ENCODE measurements at places on chromosomes 1 and 21. TPM values are rescaled to one million over a fixed set of nuclear protein-coding genes. Genes with fewer than 3 reads are reported as not detected.
A peak's percentile ranks its signal among the peaks of the same experiment; 100 is the strongest.

GRCh38 chr1:243686159-243686558, 163.9 kb downstream of the AKT3 start:
- H3K4me3 ChIP-seq = no peak overlapping the region
- H3K27me3 ChIP-seq = no peaks in the 10 kb centered on the region
- DNase-seq = no peak
- no peaks in the 10 kb centered on the region for H3K4me1 ChIP-seq
- H3K36me3 ChIP-seq = no peaks in the 10 kb centered on the region

GRCh38 chr1:244365809-244366208, 85.9 kb downstream of the ADSS2 start:
- no peaks in the 10 kb centered on the region for H3K4me1 ChIP-seq
- H3K27me3 ChIP-seq = no peaks in the 10 kb centered on the region
- no peaks in the 10 kb centered on the region for H3K36me3 ChIP-seq
- no peak overlapping the region for H3K27ac ChIP-seq

DCST1 gene
- 0.32 TPM for total RNA-seq

DNA sequence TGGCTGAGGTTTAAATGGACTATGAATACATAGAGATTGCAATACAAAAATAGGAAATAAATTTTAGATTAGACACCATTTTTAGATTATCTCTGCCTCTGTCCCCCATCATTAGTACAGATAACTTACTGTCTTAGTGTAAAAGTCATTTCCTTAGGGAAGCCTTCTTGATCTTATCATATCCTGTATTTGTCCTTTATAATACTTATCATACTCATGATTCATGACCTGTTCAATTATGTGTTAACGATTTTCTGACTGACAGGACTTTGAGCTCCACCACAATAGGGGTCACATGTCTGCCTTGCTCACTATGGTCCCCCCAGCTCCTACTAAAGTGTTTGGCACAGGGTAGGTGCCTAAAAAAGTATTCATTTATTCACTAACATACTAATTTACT, 14.6 kb downstream of the TEX38 start:
- no peaks in the 10 kb centered on the region for H3K4me1 ChIP-seq
- H3K27me3 ChIP-seq = no peaks in the 10 kb centered on the region
- peaks cover 98% of the 10 kb centered on the region for H3K36me3 ChIP-seq
- no peak for DNase-seq

DNA sequence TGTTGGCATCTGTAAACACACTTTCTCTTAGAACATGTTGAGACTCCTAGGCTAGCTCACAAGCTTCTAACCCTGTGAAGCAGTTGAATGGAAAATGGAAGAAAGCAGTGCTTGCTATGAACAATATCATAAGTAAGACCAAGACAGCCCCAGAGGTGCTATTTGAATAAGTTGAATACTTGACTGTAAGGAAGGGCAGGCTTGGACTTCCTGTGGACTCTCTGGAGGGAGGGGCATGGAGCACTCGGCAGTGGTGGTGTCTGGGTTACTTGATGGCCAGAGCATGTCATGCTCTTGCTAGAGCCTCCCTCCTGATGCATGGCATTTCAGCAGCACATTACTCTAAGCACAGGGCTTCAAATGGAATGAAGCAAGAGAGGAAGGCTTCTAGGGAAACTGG, 60.0 kb downstream of the MRPS6 start:
- DNase-seq = no peak
- H3K27ac ChIP-seq = no peak overlapping the region
- no peaks in the 10 kb centered on the region for H3K27me3 ChIP-seq
- no peak overlapping the region for H3K4me3 ChIP-seq
- peaks cover 53% of the 10 kb centered on the region for H3K4me1 ChIP-seq

ZNF697 gene
- not detected for total RNA-seq

DNA sequence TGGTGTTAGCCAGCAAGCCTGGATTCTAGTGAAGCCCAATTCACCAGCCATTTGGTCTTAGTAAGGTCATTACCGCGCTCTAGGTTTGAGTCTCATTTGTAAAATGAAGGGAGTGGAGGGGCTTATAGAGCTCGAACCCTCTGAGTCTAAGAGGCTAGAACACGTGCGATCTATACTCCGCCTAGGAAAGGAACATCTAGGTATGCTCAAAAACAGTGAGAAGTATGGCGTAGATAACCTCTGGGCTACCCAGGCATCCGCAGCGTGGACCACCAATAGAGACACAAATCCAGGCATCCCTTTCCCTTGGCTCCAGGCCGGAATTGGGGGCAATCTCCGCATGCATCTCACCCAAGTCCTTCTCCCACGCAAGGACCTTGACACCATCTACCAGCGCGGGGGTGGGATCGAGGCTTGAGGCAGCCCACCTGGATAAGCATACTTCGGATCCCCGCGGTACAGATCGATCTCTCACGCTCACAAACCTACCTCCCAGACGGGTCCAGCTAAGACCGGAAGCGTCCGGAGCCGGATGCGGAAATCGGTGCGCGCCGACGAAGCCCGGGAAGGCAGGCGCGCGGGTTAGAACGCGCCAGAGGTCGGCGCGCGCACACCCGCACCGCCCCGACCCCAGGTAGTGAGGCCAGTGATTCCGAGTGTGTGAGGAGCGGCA, at the start of gene METTL25B:
Gene METTL25B (plus strand): TSS at position 544 of the 673 bp plus-strand sequence. CDS start 636 bp downstream, outside the sequence.
- H3K36me3 ChIP-seq = peaks cover 23% of the 10 kb centered on the region
- DNase-seq = no peak
- H3K4me1 ChIP-seq = peaks cover 48% of the 10 kb centered on the region
- peak within 1 kb of the TSS; percentile 99 for H3K27ac ChIP-seq

GRCh38 chr21:17671733-17672132, 59.0 kb upstream of the BTG3 start:
- no peak overlapping the region for H3K4me3 ChIP-seq
- no peaks in the 10 kb centered on the region for H3K36me3 ChIP-seq
- no peak for DNase-seq
- no peak overlapping the region for H3K27ac ChIP-seq
- H3K27me3 ChIP-seq = peaks cover 5% of the 10 kb centered on the region
- no peaks in the 10 kb centered on the region for H3K4me1 ChIP-seq

DNA sequence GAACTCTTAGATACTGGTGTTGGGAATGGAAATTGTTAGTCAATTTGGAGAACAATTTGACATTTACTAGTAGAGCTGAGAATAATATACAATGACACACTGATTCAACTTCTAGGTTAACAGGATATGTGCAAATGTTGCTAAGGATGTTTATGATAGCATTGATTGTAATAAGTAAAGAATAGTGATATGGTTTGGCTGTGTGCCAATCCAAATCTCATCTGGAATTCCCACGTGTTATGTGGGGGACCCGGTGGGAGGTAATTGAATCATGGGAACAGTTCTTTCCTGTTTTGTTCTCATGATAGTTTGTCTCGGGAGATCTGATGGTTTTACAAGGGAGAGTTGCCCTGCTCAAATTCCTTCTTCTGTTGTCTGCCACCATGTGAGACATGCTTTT, 302.4 kb upstream of the TMPRSS15 start:
- DNase-seq = no peak
- no peak overlapping the region for H3K27ac ChIP-seq
- H3K27me3 ChIP-seq = no peaks in the 10 kb centered on the region
- H3K4me3 ChIP-seq = no peak overlapping the region
- H3K4me1 ChIP-seq = no peaks in the 10 kb centered on the region
